Dermis microvascular lymphatic vessel endothelial cell (primary cell): ENCODE measurements at places on chromosomes 1 and 21. TPM values are rescaled to one million over a fixed set of nuclear protein-coding genes. Genes with fewer than 3 reads are reported as not detected.

USF1 gene
- 83.2 and 94.9 TPM in 2 replicates for total RNA-seq

THEMIS2 gene
- 29.9 and 36.3 TPM in 2 replicates for total RNA-seq

KCNK2 gene
- under 0.01 and 0.26 TPM in 2 replicates for total RNA-seq

VAV3 gene
- total RNA-seq = 36.1 and 51.6 TPM in 2 replicates

TMEM200B gene
- 0.13 TPM in 2 replicates for total RNA-seq

AMY1B gene
- total RNA-seq = not detected in 2 replicates

ADIPOR1 gene
- 78.8 and 113 TPM in 2 replicates for total RNA-seq

RASAL2 gene
- 12.6 and 19.1 TPM in 2 replicates for total RNA-seq

LAD1 gene
- not detected in 2 replicates for total RNA-seq

AMY2A gene
- under 0.01 TPM in 1 of 2 replicates, not detected in the other for total RNA-seq

CACNA1S gene
- not detected in 2 replicates for total RNA-seq

LRRC39 gene
- total RNA-seq = under 0.01 TPM in 1 of 2 replicates, not detected in the other

G0S2 gene
- total RNA-seq = 0.25 and 1.2 TPM in 2 replicates

KIF17 gene
- total RNA-seq = 22.0 and 24.0 TPM in 2 replicates

CCDC28B gene
- total RNA-seq = 16.1 and 24.4 TPM in 2 replicates

SYT14 gene
- 0.13 TPM in 2 replicates for total RNA-seq

RWDD3 gene
- 11.6 and 15.0 TPM in 2 replicates for total RNA-seq

KRTAP12-2 gene
- not detected in 2 replicates for total RNA-seq

ADORA1 gene
- not detected in 2 replicates for total RNA-seq

FMOD gene
- 3.6 and 63.0 TPM in 2 replicates for total RNA-seq

TRABD2B gene
- under 0.01 TPM in 1 of 2 replicates, not detected in the other for total RNA-seq

CCDC17 gene
- 0.51 and 1.0 TPM in 2 replicates for total RNA-seq

PCP4L1 gene
- not detected in 2 replicates for total RNA-seq

PLA2G5 gene
- total RNA-seq = under 0.01 and 0.25 TPM in 2 replicates

CA6 gene
- not detected in 2 replicates for total RNA-seq

SDE2 gene
- 19.4 and 28.6 TPM in 2 replicates for total RNA-seq

RCSD1 gene
- total RNA-seq = 21.4 and 28.8 TPM in 2 replicates

CRB1 gene
- total RNA-seq = under 0.01 TPM in 1 of 2 replicates, not detected in the other

NSUN4 gene
- 14.8 and 22.0 TPM in 2 replicates for total RNA-seq

LCA5L gene
- total RNA-seq = 0.26 and 0.38 TPM in 2 replicates

USH2A gene
- not detected in 2 replicates for total RNA-seq

CD160 gene
- total RNA-seq = not detected in 2 replicates

VASH2 gene
- 0.13 TPM in 2 replicates for total RNA-seq

CD48 gene
- not detected in 2 replicates for total RNA-seq

LGR6 gene
- not detected in 2 replicates for total RNA-seq

UBE4B gene
- total RNA-seq = 16.4 and 20.7 TPM in 2 replicates

TRNP1 gene
- total RNA-seq = 1.4 and 3.1 TPM in 2 replicates

ITGB2 gene
- total RNA-seq = 0.13 and 0.25 TPM in 2 replicates

SLC44A3 gene
- total RNA-seq = 1.3 and 4.7 TPM in 2 replicates

NTNG1 gene
- total RNA-seq = 0.13 TPM in 2 replicates

GSTM3 gene
- total RNA-seq = 39.4 and 61.2 TPM in 2 replicates

KRTAP19-3 gene
- total RNA-seq = not detected in 2 replicates

OPRD1 gene
- not detected in 2 replicates for total RNA-seq

ACADM gene
- total RNA-seq = 23.8 and 26.2 TPM in 2 replicates

FAM72D gene
- total RNA-seq = 0.89 and 1.4 TPM in 2 replicates

WDR47 gene
- total RNA-seq = 13.2 and 15.0 TPM in 2 replicates

MAN1C1 gene
- total RNA-seq = 0.26 and 0.89 TPM in 2 replicates
